Activated B cell treated with CpG ODN at 0.5 μM for 24 hours (primary cell): ENCODE measurements at places on chromosomes 5 and 9.
A peak's percentile ranks its signal among the peaks of the same experiment; 100 is the strongest.

DNA sequence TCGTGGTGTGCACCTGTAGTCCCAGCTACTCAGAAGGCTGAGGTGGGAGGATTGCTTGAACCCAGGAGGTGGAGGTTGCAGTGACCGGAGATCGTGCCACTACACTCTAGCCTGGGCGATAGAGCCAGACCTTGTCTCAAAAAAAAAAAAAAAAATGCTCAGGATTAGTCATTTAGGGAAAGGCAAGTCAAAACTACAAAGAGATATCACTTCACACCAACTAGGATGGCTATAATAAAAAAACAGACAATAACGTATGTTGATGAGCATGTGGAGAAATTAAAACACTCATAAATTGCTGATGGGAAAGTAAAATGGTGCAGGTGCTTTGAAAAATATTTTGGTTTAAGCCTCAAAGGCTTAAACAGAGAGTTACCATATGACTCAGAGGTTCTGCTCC is 6.3 kb upstream of the ANKRD34B start:
- H3K27ac ChIP-seq, result no peak overlapping the region
- H3K4me3 ChIP-seq, result no peak overlapping the region
- peaks cover under 1% of the 10 kb centered on the region for H3K4me1 ChIP-seq

GRCh38 chr9:33044677-33045282 is 19.7 kb downstream of the DNAJA1 start:
- DNase-seq, result no peak
- H3K4me1 ChIP-seq, result peaks cover 18% of the 10 kb centered on the region
- H3K4me3 ChIP-seq, result peak overlapping the region; percentile 83

GRCh38 chr9:126293522-126293889 is 33.1 kb upstream of the MVB12B start:
- H3K27ac ChIP-seq, result no peak overlapping the region
- H3K4me1 ChIP-seq, result no peaks in the 10 kb centered on the region
- H3K4me3 ChIP-seq, result no peak overlapping the region

DNA sequence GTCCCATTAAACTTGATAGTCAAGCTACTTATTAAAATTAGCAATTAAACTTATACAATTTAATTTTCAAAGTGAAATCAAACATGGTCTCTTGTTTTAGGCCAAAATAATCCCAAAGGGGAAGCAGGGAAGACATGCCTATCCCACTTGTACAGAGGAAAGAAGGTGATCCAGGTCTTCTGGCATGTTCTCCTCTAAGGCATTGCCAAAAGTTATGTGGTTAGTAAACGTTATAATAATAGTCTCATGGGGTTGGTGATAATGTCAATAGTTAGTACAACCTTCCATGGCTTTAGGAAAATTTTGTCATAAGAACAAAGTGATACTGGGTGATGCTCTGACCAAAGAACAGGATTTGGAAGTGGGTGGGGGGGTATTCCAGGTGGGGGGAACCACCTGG is 52.8 kb downstream of the ROR2 start:
- no peak for DNase-seq
- H3K4me1 ChIP-seq, result peaks cover 4% of the 10 kb centered on the region
- no peak overlapping the region for H3K27ac ChIP-seq
- H3K27me3 ChIP-seq, result peaks cover 22% of the 10 kb centered on the region
- H3K4me3 ChIP-seq, result no peak overlapping the region

- H3K27me3 ChIP-seq, result no peaks in the 10 kb centered on the region
- peaks cover 44% of the 10 kb centered on the region for H3K36me3 ChIP-seq
- peaks cover 67% of the 10 kb centered on the region for H3K4me1 ChIP-seq
- no peak for DNase-seq
- H3K27ac ChIP-seq, result no peak overlapping the region
Measured at GRCh38 chr5:148387325-148387724, 3.6 kb downstream of the FBXO38 start.

- DNase-seq, result no peak
- H3K4me1 ChIP-seq, result no peaks in the 10 kb centered on the region
- H3K27me3 ChIP-seq, result no peaks in the 10 kb centered on the region
- H3K36me3 ChIP-seq, result no peaks in the 10 kb centered on the region
Measured at GRCh38 chr5:158272409-158272808, 413.5 kb upstream of the CLINT1 start.

GRCh38 chr5:86917117-86917579 is 299.4 kb downstream of the COX7C start:
- no peaks in the 10 kb centered on the region for H3K36me3 ChIP-seq
- H3K27ac ChIP-seq, result no peak overlapping the region
- no peaks in the 10 kb centered on the region for H3K27me3 ChIP-seq
- no peak overlapping the region for H3K4me3 ChIP-seq

DNA sequence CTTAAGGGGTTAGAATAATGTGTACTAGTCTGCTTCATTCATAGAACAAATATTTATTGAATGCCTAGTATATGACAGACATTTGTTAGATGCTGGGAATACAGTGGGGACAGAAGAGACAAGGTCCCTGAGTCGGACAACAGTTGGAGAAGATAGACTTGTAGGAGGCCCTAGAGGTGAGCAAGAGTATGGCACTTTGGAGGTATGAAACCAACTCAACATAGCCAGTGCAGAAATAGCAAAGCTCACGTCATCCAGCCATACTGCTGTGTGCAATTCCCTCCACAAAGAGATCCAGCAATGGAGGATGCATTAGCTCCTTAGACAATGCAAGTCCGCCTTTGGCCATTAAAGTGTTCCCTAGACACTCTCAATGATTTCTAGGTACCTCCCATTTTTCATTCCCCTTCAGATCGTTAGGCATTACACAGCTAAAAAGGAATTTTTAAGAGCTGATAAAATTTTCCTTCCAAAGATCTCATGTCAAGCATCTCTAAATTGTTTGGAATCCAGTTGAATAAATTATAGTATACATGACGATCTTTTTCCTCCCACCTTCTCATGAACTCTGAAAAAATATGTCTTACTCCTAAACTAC is 1949.6 kb upstream of the WWC1 start:
- no peaks in the 10 kb centered on the region for H3K27me3 ChIP-seq
- no peak for DNase-seq
- H3K36me3 ChIP-seq, result no peaks in the 10 kb centered on the region
- no peak overlapping the region for H3K4me3 ChIP-seq

DNA sequence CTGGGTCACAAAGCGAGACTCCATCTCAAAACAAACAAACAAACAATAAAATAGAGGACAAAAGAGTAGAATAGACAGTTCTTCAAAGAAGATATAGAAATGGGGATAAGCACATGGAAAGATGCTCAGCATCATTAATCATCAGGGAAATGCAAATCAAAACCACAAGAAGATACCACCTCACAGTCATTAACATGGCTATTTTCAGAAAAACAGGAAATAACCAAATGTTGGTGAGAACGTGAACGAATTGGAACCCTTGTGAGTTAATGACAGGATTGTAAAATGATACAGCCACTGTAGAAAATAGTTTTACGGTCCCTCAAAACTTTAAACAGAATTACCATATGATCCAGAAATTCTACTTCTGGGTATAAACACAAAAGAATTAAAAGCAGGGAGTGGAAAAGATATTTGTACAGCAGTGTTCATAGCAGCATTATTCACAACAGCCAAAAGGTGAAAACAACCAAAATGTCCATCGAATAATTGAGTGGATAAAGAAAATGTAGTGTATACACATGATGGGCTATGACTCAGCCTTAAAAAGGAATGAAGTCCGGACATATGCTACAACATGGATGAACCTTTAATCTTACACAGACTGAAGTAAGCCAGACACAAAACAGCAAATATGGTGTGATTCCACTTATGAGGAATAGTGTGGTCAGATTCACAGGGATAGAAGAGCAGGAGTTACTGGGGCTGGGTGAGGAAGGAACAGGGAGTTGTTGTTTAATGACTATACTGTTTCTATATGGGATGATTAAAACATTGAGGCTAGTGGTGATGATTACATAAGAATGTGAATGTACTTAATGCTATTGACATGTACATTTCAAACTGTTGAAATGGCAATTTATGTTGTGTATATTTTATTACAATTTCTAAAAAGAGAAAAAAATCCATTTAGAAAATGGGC is 19.7 kb downstream of the OR2V2 start:
- H3K4me3 ChIP-seq, result no peak overlapping the region
- peaks cover 34% of the 10 kb centered on the region for H3K27me3 ChIP-seq
- peaks cover 41% of the 10 kb centered on the region for H3K4me1 ChIP-seq
- H3K36me3 ChIP-seq, result no peaks in the 10 kb centered on the region

- no peak overlapping the region for H3K4me3 ChIP-seq
- no peak for DNase-seq
- H3K36me3 ChIP-seq, result no peaks in the 10 kb centered on the region
- H3K27ac ChIP-seq, result no peak overlapping the region
- no peaks in the 10 kb centered on the region for H3K4me1 ChIP-seq
- H3K27me3 ChIP-seq, result peaks cover 5% of the 10 kb centered on the region
Measured at GRCh38 chr9:127370672-127371648, 26.0 kb upstream of the SLC2A8 start.

DNA sequence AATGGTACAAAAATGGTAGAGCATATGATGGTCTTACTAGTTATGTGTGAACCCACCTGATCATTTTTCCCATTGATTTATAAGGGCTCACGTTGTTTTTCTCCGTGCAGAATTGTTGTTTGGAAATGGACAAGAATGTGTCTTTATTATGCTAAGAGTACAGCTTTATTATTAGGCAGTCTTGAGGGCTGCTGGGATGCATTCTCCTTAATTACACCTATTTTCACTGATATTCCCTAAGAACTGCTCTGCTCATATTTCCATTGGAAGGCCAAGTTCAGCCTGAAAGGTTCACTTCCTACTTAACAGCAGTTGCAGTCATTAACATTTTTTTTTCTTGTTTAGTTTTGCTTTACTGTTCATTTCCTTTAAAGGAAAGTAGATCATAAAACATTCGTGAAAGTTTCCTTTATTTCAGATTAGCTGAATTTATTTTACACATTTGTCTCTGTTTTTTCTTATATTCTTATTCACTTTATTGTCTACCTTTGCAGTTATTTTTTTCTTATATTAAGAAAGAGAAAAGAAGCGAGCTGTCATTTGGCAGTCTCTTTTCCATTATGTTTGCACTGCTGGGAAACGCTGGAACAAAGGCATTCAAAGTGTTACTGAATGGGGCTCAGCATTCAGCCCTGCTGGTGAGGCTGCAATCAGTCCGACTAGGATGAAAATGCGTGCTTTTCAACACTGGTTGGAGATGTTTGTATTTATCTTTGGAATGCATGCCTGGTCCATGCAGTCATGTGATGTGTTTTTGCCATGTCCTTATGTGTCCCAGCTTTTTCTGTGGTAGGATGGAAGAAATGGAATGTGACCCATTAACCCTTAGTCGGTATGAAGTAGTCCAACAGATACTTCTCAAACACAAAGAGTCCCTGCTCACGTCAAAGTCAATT is 602.7 kb upstream of the ZNF608 start:
- no peaks in the 10 kb centered on the region for H3K4me1 ChIP-seq
- DNase-seq, result no peak
- H3K27ac ChIP-seq, result no peak overlapping the region
- no peaks in the 10 kb centered on the region for H3K36me3 ChIP-seq
- no peaks in the 10 kb centered on the region for H3K27me3 ChIP-seq
